NCI-H526 (cell line): ENCODE measurements at places on chromosomes 2 and 18.
A peak's percentile ranks its signal among the peaks of the same experiment; 100 is the strongest.

GRCh38 chr2:138432971-138433370 is 68.6 kb upstream of the SPOPL start:
- no peak for DNase-seq

GRCh38 chr18:62857263-62857976 is 142.1 kb downstream of the PHLPP1 start:
- no peak for DNase-seq

DNA sequence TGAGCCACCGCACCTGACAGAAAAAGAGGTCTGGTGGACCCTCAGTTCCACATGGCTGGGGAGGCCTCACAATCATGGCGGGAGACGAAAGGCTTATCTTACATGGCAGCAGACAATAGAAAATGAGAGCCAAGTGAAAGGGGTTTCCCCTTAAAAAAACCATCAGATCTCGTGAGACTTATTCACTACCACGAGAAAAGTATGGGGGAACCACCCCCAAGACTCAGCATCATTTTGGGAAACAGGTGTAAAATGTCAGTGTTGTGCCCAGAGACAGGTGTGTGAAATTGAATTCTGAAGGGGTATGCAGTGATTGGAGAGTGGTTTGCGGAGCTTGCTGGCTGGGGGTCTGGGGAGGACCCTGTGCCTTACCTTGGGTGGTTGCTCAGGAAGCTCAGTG is 4.6 kb upstream of the D2HGDH start:
- no peak for DNase-seq

DNA sequence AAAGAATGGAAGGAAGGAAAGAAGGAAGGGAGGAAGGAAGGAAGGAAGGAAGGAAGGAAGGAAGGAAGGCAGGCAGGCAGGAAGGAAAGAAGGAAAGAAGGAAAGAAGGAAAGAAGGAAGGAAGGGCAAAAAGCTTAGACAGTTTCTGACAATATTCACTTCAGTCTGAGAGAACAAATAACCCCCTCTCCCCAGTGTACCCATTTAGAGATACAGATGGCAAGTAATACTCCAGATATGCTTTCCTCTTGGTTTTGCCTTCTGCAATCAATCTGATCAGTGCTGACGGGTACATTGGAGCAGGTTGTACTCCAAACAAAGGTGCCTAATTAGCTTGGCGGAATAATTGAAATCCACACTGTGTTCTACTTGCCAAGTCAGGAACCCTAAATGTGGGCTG is 534.6 kb upstream of the TMEFF2 start:
- DNase-seq = no peak

- DNase-seq = no peak
Measured at GRCh38 chr2:1224901-1225300, 188.4 kb upstream of the TPO start.

- DNase-seq = no peak
Measured at GRCh38 chr2:100703213-100703612, 116.7 kb upstream of the NPAS2 start.

DNA sequence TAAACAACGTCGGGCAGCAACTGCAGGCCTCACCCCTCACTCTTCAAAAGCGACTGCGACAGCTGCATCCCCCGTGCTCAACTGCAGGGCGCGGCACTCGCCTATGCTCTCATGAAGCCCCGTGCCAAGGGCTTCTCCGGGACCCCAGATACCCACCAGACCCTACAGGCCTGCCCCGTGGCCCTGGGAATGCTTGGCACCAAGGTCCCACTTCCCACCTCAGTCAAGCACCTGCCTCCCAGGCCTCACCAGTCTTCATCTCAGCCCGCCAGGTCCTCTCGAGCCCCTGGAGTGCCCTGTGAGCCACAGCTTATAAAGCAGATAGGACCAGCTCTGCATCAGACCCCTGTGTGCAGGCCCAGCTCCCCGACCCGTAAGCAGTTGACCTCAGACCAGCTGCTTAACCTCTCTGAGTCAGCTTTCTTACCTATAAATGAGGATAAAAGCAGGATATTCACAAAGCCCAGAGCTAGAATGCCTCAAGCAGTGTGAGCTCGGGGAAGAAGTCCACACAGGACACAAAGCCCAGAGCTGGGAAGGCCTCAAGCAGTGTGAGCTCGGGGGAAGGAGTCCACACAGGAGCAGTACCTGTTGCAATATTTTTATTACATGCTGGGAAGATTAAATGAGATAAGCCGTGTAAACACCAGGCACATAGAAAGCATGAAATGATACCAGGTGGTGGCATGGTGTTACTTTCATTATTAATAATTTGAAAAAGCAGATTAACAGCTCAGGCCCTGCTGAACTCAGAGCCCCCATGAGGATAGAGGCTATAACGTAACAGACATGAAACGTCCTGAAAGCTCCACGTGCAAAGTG is 96.9 kb downstream of the HDAC4 start:
- DNase-seq = no peak

DNA sequence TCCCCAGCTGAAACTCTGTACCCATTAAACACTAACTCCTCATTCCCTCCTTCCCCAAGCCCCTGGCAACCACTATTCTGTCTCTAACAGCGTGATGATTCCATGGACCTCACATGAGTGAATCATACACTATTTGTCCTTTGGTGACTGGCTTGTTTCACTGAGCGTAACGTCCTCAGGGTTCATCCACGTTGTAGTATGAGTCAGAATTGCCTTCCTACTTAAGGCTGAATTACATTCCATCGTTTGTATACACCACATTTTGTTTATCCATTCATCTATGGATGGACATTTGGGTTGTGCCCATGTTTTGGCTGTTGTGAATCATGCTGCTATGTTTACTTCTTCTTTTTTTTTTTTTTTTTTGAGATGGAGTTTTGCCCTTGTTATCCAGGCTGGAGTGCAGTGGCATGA is 19.6 kb upstream of the CABLES1 start:
- DNase-seq = no peak

GRCh38 chr18:24786027-24786426 is 325.6 kb downstream of the HRH4 start:
- DNase-seq = peak; percentile 24

DNA sequence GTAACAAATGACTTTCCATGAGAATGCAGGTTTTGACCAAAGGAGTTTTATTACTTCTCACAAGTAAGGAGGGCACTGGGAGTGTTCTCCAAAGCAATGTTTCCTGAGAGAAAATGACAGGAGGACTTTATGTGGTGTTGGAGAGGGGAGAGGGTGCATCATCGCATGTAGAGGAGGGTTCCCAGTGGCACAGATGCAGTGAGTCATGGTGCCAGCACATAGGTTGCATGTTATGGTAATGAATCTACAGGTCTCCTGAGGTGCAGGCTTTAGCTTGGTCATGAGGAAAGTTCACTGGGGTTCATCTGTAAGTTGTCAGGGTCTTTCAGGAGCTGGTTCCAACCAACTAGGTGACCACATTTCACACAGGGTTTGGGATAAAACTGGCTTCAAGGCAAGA is 30.4 kb downstream of the NAT8 start:
- no peak for DNase-seq

- no peak for DNase-seq
Measured at GRCh38 chr2:233387225-233387624, 32.9 kb downstream of the DGKD start.

DNA sequence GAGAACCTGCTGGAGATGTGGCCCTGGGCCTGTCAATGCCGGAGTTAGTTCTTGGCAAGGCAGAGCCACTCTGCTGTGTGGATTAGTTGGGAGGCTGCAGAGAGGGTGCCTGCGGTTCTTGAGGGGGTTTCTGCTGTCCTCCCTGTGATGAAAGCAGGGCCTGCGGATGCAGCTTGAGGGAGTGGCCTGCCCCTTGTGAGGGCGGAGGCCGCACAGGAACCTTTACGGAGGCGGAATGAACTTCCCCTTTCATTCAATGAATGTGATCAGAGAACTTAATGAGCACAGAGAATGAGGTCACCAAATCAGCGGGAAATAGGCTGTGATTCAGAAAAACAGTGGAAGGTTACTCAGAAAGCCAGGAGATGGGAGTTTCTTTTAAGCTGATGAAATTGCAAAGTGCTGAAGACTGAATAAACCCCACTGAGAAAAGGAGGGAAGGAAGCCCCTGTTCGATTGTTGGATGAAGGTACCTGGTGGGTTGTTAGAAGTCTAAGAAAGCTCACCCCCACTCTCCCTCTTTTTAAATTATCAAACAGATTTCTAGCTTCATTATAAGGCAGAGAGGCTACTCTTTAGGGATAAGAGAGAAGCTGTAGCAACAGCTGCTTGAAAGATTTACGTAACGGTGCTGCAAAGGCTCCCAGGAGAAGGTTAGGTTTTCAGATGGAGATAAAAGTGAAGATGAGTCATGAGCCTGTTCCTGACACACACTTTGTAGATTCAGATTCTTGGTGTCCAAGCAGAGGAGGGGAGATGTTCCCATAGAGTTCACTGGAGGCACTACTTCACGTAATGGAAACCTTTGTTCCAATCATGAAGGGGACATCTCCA is 47.4 kb downstream of the VWA3B start:
- no peak for DNase-seq

- DNase-seq = no peak
Measured at GRCh38 chr18:23924813-23925212, 89.7 kb upstream of the TTC39C start.

DNA sequence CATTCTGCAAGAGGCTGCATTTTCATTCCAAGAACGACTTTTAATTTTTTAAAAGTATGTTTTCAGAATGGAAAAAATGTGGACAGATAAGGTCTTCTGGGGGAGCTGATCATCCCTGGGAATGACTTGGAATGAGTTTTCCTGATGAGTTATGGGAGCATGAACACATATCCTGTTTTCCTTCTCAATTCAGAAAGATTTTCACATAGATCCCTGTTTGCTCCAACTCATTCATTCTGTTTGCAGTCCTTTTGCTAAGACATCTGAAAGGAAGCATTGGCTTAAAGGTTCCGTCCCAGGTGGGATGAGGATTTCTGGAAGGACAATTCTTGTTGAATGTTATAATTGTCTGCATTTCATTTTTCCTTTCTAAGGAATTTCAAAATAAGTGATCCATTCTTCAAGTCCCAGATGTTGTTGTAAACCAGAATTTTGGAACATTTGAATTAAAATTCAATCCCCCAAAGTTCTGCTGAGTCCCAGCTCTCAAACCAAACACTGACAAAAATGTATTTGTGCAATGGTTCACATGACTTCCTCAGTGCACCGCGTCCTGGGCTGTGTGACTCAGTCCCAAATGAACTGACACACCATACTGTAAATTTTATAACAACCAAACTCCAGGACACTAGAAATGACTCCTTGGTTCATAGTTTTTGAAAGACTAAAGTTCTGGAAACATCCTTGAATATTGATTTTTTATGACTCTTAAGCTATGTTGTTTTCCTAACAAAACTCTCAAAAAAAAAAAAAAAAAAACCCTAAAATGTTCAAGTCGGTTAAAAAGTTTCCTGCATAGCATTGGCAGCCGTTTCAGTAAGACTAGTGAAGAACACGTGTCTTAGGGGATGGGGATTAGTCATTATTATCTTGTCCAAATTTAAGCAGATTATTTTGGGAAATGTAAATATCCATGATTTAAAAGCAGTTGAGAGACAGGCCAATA is 281.8 kb upstream of the TCF4 start:
- DNase-seq = no peak

- DNase-seq = no peak
Measured at GRCh38 chr2:120433816-120434290, 87.9 kb downstream of the INHBB start.

GRCh38 chr18:35024965-35025364 is 16.2 kb upstream of the MAPRE2 start:
- no peak for DNase-seq

DNA sequence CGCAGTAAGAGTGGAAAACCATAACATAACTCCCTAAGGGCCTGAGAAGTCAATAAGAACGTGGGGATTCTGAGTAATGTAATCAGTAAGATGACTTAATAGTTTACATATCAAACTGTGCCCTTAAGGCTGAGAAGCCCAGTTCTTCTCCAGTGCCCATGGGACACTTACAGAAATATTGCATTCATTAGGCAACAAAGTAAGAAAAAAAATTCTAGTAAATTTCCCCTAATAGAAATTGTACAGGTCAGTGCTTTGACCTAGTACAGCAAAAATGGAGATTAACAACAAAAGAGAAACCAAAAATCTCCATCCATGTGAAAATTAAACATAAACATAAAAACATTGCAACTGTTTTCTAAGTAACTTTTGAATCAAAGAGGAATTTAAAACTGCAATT is 139.8 kb upstream of the HS6ST1 start:
- DNase-seq = no peak

GRCh38 chr2:37674946-37675345 is 3.5 kb upstream of the CDC42EP3 start:
- no peak for DNase-seq

GRCh38 chr2:79084495-79085135 is 3.2 kb downstream of the REG1B start:
- no peak for DNase-seq

GRCh38 chr18:63439334-63439733 is 17.1 kb upstream of the VPS4B start:
- peak; percentile 81 for DNase-seq

- no peak for DNase-seq
Measured at GRCh38 chr2:37698931-37699481, 27.6 kb upstream of the CDC42EP3 start.

DNA sequence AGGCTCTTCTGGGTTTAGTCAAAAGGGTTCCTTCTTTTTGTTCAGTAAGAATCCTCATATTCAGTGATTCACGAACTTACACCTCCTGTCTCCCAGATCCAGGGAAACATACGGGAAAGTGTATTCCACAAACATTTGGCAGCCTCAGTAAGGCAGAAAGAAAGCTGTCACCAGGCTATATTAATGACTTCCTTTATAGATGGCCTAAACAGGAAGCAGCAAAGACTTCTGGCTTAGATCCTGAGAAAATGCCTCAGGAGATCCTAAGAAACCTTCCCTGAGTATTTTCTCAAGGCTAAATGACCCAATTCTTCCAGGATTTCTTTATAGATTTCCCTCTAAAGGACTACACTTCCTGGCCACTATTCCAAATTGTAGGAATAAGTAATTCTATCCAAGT is 1995.5 kb upstream of the CELF4 start:
- DNase-seq = no peak

DNA sequence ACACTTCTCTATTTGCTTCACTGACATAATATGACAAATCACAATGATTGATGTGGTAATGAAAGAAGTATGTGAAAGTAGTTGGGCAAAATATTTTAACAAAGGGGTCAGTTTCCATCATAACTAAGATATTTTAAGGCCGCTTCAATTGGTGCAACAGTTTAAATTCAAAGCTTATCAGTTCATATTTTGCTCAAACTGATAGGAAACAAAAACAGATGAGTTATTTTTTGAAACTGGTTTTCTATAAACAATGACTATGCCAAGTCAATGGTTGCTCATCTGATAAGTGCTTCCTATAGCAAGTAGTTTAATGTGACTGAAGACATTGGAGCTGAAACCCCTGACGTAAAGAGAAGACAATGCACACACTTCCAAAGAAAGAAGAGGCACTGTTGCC is 1290.7 kb downstream of the SUCLG1 start:
- no peak for DNase-seq

DNA sequence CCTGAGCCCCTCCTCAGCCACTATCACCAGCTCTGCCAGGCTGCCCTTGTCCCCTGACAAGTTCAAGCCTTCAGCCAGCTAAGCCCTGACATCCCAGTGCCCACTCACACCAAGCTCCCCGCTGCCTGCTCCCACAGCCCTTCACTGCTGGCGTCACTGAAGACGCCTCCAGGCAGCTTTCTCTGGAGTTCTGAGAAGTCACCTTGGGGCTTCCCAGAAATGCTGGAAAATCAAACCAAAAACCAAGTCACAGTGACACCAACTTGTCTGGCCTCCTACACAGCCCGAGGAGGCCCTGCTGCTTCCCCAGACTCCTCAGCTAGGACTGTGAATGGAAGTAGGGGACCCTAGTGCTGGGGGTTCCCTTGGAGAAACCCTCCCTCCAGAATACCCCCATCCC is 2.2 kb upstream of the TNS1 start:
- DNase-seq = no peak
